ENCODE measurements at places on chromosomes 1 and 21.

DNA sequence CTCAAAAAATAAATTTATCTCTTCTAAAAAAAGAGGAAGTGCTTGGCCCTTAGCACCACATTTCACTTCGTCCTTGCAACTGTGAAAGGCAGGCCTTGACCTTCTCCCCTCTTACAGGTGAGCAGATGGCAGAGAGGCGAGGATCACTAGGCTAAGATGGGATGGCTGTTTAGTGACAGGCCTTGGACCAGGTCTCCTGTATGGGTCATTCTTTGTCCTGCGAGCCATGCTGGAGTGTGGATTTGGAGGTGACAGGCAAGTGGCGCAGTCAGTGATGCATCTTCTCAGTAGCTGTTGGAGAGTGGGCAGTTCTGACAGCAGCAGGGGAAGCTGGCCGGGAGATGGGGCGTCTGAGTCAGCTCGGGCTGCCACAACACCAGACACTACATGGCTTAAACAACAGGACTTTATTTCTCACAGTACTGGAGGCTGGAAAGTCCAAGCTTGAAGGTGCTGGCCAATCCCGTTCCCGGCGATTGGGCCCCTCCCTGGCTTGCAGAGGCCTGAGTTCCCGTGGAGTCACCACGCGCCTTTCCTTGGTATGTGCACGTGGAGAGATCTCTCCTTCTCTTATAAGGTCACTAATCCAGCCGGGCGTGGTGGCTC, 16.5 kb downstream of the SLC27A3 start:
- DNase-seq: no peak

GRCh38 chr1:19130468-19130867, 79.6 kb downstream of the UBR4 start:
- no peak for DNase-seq

GRCh38 chr1:206859082-206859521, 6.3 kb upstream of the IL20 start:
- DNase-seq: no peak

DNA sequence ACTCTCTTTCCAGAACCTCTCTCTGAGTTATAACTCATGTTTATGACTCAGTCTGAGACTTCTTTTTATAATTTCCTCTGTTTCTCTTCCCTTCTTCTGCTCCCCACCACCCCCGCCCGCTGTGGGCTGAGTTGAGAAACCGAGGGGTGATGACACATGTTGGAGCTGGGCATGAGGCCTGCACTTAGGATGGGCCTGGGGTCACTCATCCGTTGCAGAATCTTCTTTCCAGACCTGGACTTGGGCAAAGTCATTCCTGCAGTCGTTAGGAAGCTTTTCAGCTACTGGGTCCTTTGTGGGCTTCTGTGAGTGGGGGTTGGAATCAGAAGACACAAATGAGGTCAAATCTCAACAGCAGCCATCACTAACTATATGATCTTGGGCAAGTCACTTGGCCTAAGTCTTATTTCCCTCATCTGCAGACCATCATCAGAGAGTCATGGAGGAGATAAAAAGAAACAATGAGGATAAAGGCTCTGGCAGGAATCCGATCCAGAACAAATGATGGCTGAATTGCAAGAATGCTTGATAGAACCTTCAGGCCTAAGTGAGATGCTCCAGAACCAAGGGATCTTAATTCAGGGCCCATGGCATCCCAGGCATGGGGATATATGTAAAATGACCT, 53.4 kb downstream of the RPS6KA1 start:
- DNase-seq: no peak

- DNase-seq: peak; percentile 21
Observed at GRCh38 chr1:5975133-5975880, 16.9 kb downstream of the NPHP4 start.
